Adrenal gland (tissue), 19 donors: ENCODE measurements at places on chromosomes 7 and 10. TPM values are rescaled to one million over a fixed set of nuclear protein-coding genes. Genes with fewer than 3 reads are reported as not detected.

Gene HBP1
- total RNA-seq: 65.4 TPM

Gene PRPS1L1
- not detected for total RNA-seq

Gene ECHDC3
- total RNA-seq: 3.8 TPM

DNA sequence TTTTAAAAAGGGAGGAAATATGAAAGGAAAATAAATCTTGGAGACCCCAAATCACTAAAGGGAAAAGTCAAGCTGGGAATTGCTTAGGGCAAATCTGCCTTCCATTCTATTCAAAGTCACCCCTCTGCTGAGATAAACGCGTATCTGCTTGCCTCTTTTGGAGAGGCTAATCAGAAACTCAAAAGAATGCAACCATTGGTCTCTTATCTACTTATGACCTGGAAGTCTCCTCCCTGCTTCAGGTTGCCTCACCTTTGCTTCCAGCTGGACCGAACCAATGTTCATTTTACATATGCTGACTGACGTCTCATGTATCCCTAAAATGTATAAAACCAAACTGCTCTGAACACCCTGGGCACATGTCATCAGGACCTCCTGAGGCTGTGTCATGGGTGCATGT, 14.7 kb downstream of the ATAD1 start:
- no peak overlapping the region for H3K27ac ChIP-seq
- H3K36me3 ChIP-seq: no peaks in the 10 kb centered on the region
- no peaks in the 10 kb centered on the region for H3K4me1 ChIP-seq
- no peaks in the 10 kb centered on the region for H3K27me3 ChIP-seq
- no peak overlapping the region for H3K4me3 ChIP-seq

DNA sequence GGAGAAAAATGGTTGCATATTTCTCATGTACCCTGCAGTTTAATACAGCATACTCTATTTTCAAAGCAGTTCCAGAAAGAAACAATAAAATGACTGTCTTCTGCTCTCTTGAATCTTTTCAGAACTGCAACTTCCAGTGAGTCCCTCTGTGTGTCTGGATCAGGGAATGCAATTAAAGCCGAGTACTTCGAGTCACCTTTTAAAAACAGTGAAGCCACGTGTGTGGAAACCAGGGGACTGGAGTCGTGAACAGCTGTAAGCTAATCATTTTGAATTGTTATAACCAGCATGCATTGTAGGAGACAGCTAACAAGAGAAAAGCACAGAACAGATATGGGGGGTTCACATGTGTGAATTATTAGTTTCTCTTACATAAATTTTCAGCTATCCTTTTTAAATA, 109.1 kb downstream of the CPED1 start:
- no peaks in the 10 kb centered on the region for H3K4me1 ChIP-seq
- no peak overlapping the region for H3K4me3 ChIP-seq
- peaks cover 12% of the 10 kb centered on the region for H3K36me3 ChIP-seq
- H3K27ac ChIP-seq: no peak overlapping the region
- no peaks in the 10 kb centered on the region for H3K27me3 ChIP-seq
- no peak for DNase-seq

DNA sequence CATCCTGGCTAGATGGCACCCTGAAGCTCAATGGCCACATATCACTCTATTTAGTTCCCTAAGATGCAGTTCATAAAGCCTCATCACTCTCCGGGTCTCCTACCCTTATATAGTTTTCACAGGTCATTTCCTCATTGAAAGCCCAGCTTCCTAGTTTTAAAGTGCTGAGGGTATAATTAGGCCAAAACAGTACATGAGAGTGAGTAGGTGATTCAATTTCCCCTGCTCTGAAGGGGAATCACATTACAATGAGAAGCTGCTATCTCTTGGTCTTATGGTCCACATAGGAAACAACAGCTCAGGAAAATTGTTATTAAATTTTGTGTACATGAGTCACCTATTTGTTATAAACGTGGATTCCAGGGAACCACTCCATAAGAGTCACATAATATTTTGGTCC, 162.0 kb downstream of the SEMA3E start:
- no peaks in the 10 kb centered on the region for H3K27me3 ChIP-seq
- no peaks in the 10 kb centered on the region for H3K36me3 ChIP-seq
- H3K27ac ChIP-seq: no peak overlapping the region
- no peaks in the 10 kb centered on the region for H3K4me1 ChIP-seq
- no peak for DNase-seq
- H3K4me3 ChIP-seq: no peak overlapping the region

DNA sequence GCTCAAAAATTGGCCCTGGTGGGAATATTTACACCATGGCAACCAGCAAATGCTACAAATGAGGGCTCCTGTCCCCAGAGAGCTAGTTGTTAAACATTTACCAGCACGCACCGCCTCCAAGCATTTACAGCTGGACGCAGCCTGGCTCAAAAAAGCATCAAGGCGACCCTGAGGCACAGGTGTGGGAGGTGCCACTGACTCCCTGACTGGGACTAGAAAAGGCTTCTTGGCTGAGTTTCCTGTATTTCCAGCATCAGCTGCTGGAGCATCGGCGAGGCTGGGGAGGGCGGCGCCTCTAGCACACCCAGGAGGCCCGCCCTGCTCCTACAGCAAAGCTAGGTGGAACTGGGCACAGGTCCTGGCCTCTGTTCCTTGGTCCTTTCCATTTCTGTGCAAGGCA, 43.5 kb upstream of the ZRANB1 start:
- H3K4me3 ChIP-seq: no peak overlapping the region
- DNase-seq: no peak
- H3K27ac ChIP-seq: no peak overlapping the region
- no peaks in the 10 kb centered on the region for H3K36me3 ChIP-seq
- H3K4me1 ChIP-seq: peaks cover 3% of the 10 kb centered on the region

GRCh38 chr10:3472287-3473051, 299.9 kb upstream of the PITRM1 start:
- H3K4me1 ChIP-seq: peaks cover 25% of the 10 kb centered on the region
- no peak for DNase-seq
- H3K4me3 ChIP-seq: no peak overlapping the region
- no peaks in the 10 kb centered on the region for H3K36me3 ChIP-seq
